ENCODE measurements at places on chromosomes 12 and 14. TPM values are rescaled to one million over a fixed set of nuclear protein-coding genes. Genes with fewer than 3 reads are reported as not detected.
A peak's percentile ranks its signal among the peaks of the same experiment; 100 is the strongest.

DNA sequence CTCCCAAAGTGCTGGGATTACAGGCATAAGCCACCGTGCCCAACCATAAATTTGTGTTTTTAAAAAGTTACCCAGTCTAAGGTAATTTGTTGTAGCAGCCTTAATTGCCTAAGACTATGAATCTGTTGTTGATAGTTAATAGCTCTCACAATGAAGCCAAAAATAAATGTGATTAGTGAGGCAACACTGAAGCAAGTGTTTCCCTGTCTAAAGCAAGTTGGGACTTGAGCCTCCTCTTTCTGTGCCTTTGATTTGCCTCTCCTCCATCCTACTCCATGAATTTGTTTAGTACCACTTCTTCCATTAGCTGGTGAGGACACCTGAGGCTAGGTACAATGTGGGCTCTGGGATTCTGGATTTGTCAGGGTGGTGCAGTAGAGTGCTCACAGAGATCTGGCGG lies 36.8 kb downstream of the DAAM1 start:
- no peak for DNase-seq

- DNase-seq = no peak
These were observed 19.3 kb downstream of the CKB start for GRCh38 chr14:103503296-103503695.

GRCh38 chr12:68491204-68491960 lies 119.3 kb upstream of the RAP1B start:
- DNase-seq = no peak

DNA sequence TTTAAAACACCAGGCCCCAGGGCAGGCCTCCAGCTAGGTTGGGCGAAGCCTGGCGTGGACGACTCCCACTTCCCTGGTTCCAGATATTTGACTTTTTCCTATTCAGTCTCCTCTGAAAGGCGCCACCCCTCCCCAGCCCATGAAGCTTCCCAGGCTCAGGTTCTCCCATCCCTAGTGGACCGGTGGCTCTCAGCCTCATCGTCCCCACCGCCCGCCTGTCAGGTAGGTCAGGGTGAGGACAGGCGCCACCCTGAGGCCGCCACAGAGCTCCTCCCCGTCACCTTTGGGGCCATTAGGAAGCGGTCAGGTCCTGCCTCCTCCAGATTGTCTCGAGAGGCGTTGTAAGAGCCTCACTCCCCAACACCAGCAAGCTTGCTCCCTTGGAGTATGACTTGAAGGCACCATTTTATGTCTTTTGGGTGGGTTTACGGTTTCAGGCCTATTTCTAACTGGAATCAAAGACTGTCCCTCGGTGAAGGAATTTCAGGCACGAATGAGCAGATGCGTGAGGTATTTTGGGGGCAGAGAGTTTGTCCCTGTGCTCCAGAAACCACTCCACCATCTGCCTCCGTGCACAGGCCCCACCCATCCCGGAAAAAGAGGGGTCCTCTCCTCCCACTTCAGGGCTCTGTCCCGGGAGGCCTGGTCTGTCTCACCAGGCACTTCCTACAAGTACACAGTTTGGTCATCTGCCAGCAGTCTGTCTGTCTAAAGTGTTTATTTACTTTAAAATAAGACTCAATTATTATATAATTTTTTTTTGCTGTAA lies 55.6 kb downstream of the TSPAN9 start:
- no peak for DNase-seq

The CLMN gene
- total RNA-seq = 3.5 TPM

The BBOF1 gene
- total RNA-seq = 1.5 TPM

DNA sequence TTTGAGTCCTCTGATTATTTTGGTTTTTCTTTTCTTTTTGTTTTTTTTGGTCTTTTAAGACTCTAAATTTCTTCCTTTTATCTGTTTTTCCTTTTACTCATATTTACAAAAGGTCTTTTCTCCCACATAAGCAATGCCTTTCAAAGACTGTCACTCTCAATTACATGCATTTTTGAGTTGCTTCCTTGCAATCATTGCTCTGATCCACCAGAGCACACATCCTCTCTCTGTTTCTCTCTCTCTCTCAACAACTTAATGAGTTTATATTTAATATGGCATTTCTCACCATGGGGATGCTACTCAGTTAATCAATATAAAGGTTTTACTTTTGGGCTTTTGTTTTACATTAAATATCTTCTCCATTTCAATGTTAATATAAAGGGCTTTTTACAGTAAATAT lies 62.7 kb upstream of the OR10AD1 start:
- DNase-seq = no peak

- peak; percentile 91 for DNase-seq
These were observed 4.5 kb upstream of the LTBP2 start for GRCh38 chr14:74616507-74616906.

- DNase-seq = peak; percentile 36
These were observed 183.3 kb upstream of the KITLG start for GRCh38 chr12:88763536-88764100.

GRCh38 chr12:22115711-22116110 lies 69.7 kb downstream of the CMAS start:
- DNase-seq = no peak

DNA sequence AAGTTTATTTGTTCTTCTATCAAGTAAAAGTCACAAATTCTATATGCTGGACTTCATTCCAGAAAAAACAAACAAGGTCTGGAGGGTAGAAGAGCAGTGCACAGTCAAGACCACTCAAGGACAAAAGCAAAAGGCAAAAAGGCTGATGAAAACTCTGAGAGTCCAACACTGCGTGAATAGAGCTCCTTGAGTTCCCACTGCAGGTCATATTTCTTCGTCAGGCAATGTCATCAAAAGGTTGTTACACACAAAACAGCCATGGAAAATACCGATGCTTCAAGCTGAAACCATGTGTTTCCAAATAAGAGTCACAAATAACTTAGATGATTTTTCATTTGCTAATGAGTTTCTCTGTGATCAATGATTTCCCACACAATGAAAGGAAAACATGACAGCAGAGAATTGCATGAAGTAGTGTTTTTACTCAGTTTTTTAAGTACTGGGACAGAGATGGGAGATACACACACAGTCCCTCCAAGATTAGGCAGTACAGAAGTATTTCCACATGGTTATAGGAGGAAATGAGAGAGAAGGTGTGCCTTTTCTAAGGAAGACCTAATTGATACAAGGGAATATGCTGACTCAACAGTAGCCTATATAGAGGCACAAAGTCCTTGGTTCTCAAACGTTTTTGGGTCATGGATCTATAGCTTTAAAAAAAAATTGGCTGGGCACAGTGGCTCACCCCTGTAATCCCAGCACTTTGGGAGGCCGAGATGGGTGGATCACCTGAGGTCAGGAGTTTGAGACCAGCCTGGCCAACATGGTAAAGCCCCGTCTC lies 177.7 kb downstream of the MED13L start:
- no peak for DNase-seq

GRCh38 chr12:117360551-117361346 lies 677 bp downstream of the NOS1 start:
- no peak for DNase-seq

- DNase-seq = no peak
These were observed 118.7 kb downstream of the RPS6KA5 start for GRCh38 chr14:90941706-90942105.

DNA sequence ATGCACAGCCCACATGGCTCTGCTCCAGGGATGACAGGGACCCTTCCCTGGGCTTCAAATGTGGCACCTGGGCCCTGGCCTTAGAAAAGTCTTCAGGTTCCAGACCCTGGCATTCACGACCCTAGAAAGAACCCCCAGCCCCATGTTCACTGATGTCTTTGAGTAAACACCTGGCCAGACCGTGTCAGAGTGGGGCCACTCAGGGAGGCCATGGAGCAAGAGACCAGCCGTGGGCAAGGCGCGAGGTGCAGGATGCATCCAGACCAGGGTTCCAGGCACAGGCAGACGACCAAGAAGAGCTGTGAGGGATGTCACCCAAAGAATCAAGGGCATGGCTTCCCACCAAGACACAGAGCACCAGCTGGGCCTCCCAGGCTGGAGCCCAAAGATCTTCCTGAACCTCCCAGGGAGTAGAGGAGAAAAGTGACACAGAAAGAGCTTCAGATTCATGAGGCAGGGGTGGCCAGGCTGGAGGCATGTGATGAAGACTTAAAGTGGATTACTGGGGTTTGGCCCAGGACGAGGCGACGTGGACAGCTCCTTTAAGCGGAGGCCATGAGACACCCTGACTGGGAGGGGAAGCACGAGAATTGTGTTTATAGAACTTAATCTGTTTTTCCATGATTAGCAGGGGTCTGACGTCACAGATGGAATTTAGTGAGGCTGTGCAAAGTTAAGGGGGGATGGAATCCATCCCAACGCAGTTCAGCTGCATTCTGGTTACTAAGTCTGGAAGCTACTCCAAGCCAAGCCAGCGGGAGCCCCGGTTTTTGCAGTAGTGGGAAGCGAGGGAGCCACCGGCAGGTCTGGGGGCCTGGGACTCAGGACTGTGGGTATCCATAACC lies 61.6 kb downstream of the ARL6IP4 start:
- DNase-seq = no peak

GRCh38 chr12:122840580-122841513 lies 5.6 kb downstream of the HIP1R start:
- no peak for DNase-seq

The IL26 gene
- not detected for total RNA-seq

DNA sequence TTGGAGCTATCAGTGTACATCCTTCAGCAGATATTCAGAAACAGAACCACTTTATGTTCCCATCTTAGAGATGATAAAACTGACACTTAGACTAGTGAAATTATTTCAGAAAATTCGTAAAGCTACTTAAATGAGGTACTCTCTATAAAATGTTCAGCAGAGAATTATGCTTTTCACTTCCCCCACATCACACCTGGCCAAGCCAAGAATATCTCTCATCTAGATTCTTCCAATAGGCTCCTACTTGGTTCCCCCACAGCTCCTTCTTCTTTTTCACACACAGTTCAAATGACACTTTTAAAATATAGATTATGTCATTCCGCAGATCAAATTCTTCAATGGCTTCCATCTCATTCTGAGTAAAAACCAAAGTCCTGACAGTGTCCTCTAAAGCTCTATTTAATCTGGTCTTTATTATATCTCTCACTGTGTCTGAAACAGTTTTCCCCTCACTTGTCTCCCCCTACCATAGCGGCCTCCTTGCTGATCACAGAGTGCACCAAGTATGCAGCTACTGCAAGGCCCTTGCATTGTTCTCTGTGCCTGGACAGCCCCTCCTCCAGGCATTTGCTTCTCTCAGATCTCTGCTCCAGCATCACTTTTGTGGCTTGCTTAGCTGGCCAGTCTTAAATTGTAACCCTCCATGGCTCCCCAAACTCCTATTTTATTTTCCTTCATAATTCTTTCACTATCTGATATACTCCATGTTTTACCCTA lies 736.8 kb upstream of the USP15 start:
- no peak for DNase-seq

- no peak for DNase-seq
These were observed 101.9 kb downstream of the RFLNA start for GRCh38 chr12:124396544-124397398.

GRCh38 chr14:98899441-98899840 lies 372.6 kb downstream of the BCL11B start:
- no peak for DNase-seq

The CEBPE gene
- total RNA-seq = not detected

GRCh38 chr14:57227083-57227482 lies 41.6 kb downstream of the EXOC5 start:
- no peak for DNase-seq

The GALNT6 gene
- total RNA-seq = 93.4 TPM

GRCh38 chr14:53398616-53399015 lies 245.5 kb upstream of the DDHD1 start:
- DNase-seq = no peak

GRCh38 chr12:124379938-124380754 lies 85.3 kb downstream of the RFLNA start:
- peak; percentile 97 for DNase-seq

DNA sequence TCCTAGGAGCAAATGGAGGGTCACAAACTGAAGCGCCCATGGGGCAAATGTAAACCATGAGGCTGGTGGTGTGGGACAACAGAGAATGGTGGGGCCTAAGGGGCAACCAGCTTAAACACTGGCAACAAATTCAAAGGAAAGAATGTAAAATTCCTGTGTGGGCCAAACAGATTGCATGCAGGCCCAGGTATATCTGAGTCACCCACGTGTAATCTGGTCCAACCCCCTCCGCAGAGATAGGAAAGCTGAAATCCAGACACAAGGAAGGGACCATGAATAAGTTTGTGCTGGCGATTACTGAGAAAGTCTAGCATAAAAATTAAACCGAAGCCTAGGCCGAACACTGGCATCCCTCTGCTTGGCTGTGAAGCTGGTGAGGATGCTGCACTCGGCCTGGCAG lies 71.6 kb downstream of the ITPK1 start:
- DNase-seq = peak; percentile 79

GRCh38 chr14:88490168-88490567 lies 64.6 kb downstream of the PTPN21 start:
- DNase-seq = no peak

The TTC5 gene
- total RNA-seq = 23.3 TPM

The PPFIA2 gene
- not detected for total RNA-seq

DNA sequence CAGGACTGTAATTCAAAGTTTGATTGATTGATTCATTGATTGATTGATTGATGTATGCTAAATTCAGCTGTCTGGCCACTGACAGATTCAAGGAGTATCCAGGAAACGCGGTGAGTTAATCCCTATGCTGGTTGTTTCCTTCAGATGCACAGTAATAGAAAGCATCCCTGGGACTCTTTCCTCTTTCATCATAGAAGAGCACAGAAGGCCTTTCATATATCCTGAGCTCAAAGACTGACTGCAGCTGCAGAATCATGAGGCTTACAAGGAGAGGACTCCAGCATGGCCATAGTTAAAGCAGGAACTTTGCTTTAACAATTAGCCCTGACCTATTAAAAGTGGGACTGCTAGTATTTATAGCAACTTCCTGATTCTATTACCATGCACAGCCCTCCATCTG lies 187.7 kb upstream of the TMTC1 start:
- DNase-seq = no peak

The LHX5 gene
- total RNA-seq = 0.23 TPM

DNA sequence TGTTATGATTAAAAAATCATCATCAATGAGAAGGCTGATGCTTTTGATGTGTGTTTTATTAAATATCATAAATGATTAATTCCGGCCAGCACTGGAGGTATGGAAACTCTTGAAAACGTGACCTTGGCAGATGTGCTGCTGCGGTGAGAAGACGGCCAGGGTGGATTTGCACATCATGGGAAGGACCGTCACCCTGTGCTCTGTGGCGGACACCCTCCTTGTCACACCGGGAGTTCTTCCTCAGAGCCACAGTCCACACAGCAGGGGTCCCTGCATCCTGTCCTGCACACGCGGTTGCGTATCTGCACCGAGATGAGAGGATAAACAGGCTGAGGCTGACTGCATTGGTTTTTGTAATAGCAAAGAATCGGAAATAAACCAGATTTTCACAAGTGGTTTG lies 33.5 kb downstream of the FZD10 start:
- no peak for DNase-seq
